ENCODE measurements at places on chromosomes 11 and 22. TPM values are rescaled to one million over a fixed set of nuclear protein-coding genes. Genes with fewer than 3 reads are reported as not detected.

The OR4D9 gene
- not detected for polyA plus RNA-seq

The KRTAP5-2 gene
- polyA plus RNA-seq = not detected

The TUB gene
- 58.1 TPM for polyA plus RNA-seq

The TPST2 gene
- 7.4 TPM for polyA plus RNA-seq

The ANKK1 gene
- not detected for polyA plus RNA-seq

Data from Purkinje cell (primary cell).